ENCODE measurements at places on chromosomes 11 and 22.

GRCh38 chr11:124896071-124896750 lies 1.5 kb downstream of the ROBO4 start:
- no peak for DNase-seq

- DNase-seq, result no peak
Observed at GRCh38 chr11:14974515-14975251, 2.5 kb upstream of the CALCA start.

DNA sequence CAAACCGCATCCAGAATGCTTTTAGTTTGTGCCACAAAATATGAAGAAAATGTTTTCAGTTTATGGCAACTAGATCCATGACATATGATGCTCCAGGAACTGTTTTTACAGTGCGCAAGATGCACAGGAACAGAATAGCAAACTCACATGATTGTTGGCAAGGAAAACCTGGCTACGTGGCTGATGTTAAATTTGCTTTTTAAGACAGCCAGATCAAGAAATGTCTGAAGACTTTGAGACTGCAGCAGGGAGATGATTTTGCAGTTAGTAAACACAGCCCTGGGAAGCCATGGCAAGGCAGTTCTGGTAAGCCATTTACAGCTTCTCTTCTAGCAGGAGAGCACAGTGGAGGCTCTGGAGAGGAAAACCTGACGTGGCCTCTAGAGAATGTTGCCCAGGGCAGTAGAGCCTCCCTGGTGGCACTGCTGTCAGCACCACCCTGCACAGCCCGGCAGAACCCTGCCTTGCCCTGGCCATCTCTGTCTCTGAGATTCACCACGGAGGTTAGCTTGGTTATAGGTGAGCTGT lies 69.8 kb upstream of the TNRC6B start:
- no peak for DNase-seq

GRCh38 chr11:393219-394033 lies 583 bp upstream of the PKP3 start:
- DNase-seq, result no peak

DNA sequence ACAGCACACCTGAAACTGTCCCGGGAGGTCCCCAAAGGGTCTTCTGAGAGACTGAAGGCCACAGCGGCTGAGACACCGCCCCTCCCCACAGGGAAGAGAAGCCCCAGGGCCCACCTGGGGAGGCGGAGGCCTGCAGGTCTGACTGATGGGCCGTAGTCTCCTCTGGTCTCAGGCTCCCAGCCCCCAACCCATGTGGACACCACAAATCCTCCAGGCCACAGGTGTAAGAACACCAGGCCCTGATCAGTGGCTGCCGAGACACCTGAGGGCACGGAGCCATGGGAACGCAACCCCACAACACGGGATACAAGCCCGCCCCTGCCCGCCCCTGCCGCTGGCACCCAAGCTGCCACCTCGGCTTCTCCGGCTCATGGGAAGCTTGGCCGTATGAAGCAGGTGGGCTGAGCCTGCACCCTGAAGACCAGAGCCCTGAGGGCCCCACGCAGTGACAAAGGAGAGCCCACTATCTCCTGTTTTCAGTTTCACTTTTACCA lies 46.3 kb downstream of the BRD1 start:
- DNase-seq, result no peak

DNA sequence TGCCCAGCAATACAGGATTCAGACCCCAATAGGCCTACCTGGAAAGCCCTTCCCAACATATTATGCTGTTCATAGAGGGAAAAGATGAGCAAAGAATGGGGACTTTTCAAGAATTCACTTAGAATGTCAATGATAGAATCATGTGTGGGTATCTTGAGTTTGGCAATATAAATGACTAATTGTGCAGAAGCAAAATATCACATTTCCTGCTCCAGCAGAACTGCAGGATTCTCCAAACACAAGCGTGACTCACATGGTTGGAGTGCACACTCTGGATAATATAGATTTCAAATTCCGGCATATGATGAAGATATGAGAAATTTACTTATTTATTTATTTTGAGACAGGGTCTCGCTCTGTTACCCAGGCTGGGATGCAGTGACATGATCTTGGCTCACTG lies 12.5 kb upstream of the APOL5 start:
- no peak for DNase-seq

DNA sequence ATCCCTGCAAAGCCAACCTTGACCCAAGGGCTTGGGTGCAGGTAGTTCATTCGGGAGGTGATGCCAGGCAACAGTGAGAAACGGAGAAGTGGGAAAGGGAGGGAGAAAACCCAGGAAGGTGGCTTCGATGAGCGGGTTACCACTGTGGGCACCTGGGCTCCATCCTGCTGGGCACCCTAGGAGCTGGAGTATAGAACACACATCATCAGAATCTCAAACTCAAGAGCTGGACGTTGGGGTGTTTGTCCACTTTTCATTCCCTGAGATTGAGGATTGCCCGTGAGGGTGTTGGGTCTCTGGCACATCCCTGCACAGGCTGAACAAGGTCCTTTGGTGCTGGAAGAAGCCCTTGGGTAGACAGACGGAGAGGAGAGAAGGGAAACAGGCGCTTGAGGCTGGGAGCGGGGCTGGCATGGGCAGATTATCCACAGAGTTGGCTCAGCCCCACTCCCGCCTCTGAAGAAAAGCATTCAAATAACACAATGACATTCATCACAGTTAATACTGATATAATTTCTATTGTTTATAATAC lies 70.4 kb downstream of the LRRC32 start:
- DNase-seq, result no peak

GRCh38 chr11:117410861-117411710 lies 83.4 kb downstream of the CEP164 start:
- no peak for DNase-seq

DNA sequence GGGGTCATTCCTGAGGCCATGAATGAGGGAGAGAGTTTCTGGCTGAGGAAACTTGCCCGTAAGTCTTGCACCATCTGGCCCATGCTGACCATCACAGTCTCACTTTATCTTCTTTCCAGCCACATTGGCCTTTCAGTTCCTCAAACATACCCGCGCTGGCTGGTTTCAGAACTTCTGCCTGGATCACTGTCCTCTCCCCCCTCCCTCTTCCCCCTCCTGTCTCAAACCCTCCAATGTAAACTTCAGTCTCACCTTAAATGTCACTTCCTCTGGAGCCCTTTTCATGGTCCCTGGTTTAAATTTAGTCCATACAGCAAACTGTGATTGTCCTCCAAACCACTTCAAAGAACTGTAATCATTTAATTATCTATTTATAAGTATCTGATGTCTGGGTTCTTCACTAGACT lies 3.7 kb upstream of the TMEM109 start:
- DNase-seq, result no peak

GRCh38 chr11:118147502-118147901 lies 5.1 kb downstream of the SCN4B start:
- DNase-seq, result no peak

DNA sequence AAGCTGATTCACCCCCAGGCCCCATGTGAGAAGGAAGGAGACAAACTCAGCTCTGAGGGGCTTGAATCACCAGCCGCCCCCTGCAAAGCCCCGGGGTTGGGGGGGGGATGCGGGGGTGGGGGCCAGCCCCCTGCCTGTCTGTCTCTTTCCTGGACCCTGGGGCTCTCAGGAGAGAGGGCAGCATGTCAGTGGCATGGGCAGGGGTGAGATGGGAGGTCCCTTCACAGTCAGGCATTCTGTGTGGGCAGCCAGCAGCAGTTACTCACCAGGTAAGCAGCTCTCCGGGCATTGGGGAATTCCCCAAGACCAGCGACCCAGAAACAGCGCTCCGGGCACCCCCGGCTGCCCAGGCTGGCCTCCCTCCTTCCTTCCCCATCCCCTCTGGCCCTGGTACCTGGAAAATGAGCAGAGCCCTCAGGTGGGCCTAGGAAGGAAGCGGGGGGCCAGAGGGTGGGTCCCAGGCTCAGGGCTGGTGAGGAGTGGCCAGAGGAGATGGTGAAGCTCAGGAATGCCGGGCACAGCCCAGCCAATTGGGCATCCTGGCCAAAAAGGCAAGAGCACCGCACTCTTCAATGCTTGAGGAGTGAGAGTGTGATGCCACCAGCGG lies 4.2 kb upstream of the LIF start:
- no peak for DNase-seq

GRCh38 chr22:17994424-17995108 lies 29.8 kb downstream of the MICAL3 start:
- no peak for DNase-seq

DNA sequence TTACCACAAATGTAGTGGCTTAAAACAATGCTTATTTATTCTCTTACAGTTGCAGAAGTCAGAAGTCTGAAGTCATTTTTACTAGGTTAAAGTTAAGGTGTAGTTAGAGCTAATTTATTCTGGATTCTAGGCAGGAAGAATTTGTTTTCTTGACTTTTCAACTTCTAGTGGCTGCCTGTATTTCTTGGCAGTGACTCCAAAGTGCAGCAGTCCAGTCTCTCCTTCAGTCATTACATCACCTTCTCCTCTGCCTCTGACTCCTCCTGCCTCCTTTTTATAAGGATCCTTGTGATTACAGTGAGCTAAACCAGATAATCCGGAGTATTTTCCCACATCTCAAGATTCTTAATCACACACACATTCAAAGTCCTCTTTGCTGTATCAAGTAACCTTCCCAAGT lies 581.4 kb downstream of the KCNA4 start:
- no peak for DNase-seq

DNA sequence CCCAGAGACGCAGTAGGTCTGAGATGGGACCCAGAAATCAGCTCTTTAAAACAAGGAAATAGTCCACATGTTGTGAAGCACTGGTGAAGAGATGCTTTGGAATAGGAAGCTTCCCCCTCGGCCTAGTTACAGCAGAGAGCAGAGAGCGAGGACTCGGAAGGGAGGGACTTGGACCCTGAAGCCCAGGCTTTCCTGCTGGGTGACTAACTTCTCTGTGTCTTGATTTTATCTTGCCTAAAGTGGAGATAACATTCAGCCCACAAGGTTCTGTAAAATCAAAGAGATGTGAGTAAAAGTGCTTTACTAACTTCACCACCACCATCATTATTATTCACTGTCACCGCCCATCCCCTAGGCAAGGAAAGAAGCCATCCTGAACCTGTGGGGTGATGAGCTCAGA lies 58.4 kb downstream of the THAP12 start:
- no peak for DNase-seq

DNA sequence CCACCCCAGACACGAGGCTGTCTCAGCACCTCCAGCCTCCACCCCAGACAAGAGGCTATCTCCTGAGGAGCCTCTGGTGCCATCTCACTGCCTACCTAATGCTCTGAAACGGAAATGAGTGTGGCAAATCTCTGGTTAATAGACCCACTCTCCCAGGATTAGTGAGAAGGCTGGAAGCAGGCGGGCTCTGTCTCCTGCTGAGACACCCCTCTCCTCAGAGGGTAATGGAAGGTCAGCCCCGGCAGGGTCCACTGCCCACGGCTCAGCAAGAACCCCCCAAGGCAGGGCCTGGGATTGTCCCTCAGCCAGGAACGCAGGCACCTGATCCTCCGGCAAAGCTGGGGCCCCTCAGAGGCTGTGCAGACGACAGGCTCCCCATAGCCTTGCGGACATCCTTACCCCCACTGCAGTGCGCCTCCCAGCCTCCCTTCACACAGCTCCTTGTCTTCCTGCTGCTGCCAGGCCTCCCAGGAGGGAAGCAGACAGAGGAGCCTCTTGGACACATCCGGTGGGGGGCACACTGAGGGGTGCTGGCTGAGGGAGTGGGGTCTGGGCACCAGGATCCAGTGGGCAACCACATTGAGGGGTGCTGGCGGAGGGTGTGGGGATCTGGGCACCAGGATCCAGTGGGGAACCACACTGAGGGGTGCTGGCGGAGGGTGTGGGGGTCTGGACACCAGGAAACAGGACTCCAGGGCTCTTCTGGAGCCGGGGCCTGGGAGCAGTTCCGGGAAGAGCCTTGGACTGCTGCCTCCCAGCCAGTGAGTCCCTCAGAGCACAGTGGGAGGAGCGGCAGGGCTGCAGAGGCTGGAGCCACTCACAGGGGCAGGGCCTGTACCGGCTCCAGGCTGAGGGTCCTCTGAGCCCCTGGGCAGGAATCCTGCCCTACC lies 13.1 kb downstream of the CHID1 start:
- no peak for DNase-seq

- no peak for DNase-seq
Observed at GRCh38 chr11:70481625-70482528, 83.5 kb downstream of the CTTN start.

- DNase-seq, result no peak
Observed at GRCh38 chr22:46278656-46279645, 11.1 kb downstream of the TTC38 start.

- no peak for DNase-seq
Observed at GRCh38 chr22:49005557-49005956, 822.1 kb downstream of the BRD1 start.

- no peak for DNase-seq
Observed at GRCh38 chr22:42889304-42889703, 32.2 kb upstream of the ARFGAP3 start.

- no peak for DNase-seq
Observed at GRCh38 chr11:26608507-26609146, 36.6 kb upstream of the MUC15 start.

GRCh38 chr22:43411869-43412807 lies at the start of gene MPPED1:
MPPED1 (plus strand) TSS chr22:43412014; CDS start chr22:43424986, 12,972 bp downstream.
- no peak for DNase-seq

- DNase-seq, result no peak
Observed at GRCh38 chr11:80771017-80771416, 1330.2 kb upstream of the TENM4 start.

DNA sequence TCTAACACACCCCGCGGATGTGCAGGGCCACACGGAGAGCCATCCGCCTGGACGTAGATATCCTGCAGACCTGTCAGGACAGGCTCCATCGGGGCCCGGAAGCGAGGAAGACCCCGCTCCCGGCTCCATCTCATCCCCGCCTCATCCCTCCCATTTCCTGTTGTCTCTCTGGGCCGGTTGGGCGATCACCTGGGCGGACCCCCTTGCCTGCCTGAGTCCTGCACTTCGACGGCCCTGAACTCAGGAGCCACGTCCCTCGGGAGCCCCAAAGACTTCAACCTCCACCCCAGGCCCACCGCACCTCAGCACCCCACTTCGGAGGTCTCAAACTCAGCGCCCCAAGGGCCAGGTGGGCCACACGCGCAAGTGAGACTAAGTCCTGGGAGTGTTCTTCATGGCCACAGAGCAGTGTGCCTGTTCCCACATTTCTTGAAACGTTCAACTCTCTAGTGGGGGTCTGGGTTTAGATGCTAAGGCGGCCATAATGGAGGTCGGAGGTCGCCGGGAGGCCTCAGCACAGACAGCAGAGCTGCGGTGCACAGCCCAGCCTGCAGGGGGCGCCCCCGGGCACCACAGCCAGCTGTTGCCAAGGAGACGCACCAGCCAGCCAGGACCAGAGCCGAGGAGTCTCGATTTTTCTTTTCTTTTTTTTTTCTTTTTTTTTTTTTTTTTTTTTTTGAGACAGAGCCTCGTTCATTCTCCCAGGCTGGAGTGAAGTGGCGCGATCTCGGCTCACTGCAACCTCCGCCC lies 26.0 kb upstream of the FADD start:
- DNase-seq, result no peak
